ENCODE measurements at places on chromosomes 3 and 15. TPM values are rescaled to one million over a fixed set of nuclear protein-coding genes. Genes with fewer than 3 reads are reported as not detected.

SCN11A gene
- total RNA-seq: not detected

CLDN1 gene
- 2.2 TPM for total RNA-seq

RTP1 gene
- total RNA-seq: not detected

GHRL gene
- total RNA-seq: 1.8 TPM

PLEKHO2 gene
- 14.5 TPM for total RNA-seq

OR5K2 gene
- not detected for total RNA-seq

ROPN1 gene
- total RNA-seq: 3.0 TPM

LTF gene
- 0.04 TPM for total RNA-seq

POMGNT2 gene
- total RNA-seq: 18.6 TPM

CEP152 gene
- 23.8 TPM for total RNA-seq

DAZL gene
- total RNA-seq: not detected

ACP3 gene
- 0.24 TPM for total RNA-seq

MORC1 gene
- total RNA-seq: not detected

CAND2 gene
- total RNA-seq: 0.91 TPM

SIDT1 gene
- total RNA-seq: not detected

PP2D1 gene
- not detected for total RNA-seq

SLC27A2 gene
- 0.34 TPM for total RNA-seq

CYP11A1 gene
- total RNA-seq: 2.0 TPM

CPLX3 gene
- 0.08 TPM for total RNA-seq

MYD88 gene
- 3.3 TPM for total RNA-seq

GOLGA8T gene
- total RNA-seq: not detected

GHSR gene
- not detected for total RNA-seq

KLF15 gene
- 8.3 TPM for total RNA-seq

IP6K1 gene
- total RNA-seq: 36.0 TPM

GABPB1 gene
- total RNA-seq: 46.4 TPM

PDCD7 gene
- 22.2 TPM for total RNA-seq

NFKBIZ gene
- 52.5 TPM for total RNA-seq

SPINT1 gene
- 1.6 TPM for total RNA-seq

ARPIN gene
- 12.8 TPM for total RNA-seq

PLSCR2 gene
- not detected for total RNA-seq

EEF1AKMT4 gene
- total RNA-seq: 5.9 TPM

MCTP2 gene
- 5.8 TPM for total RNA-seq

CCDC54 gene
- total RNA-seq: not detected

ABHD6 gene
- 10.4 TPM for total RNA-seq

SHF gene
- 8.8 TPM for total RNA-seq

ALCAM gene
- 17.3 TPM for total RNA-seq

IQCF5 gene
- total RNA-seq: not detected

MB21D2 gene
- 6.1 TPM for total RNA-seq

HRG gene
- not detected for total RNA-seq

SNAP23 gene
- total RNA-seq: 70.8 TPM

CACNA2D3 gene
- 0.27 TPM for total RNA-seq

LMAN1L gene
- total RNA-seq: 0.16 TPM

PLA2G4E gene
- not detected for total RNA-seq

PIK3CB gene
- 10.8 TPM for total RNA-seq

FANCD2OS gene
- total RNA-seq: not detected
